ENCODE measurements at places on chromosomes 3 and 15. TPM values are rescaled to one million over a fixed set of nuclear protein-coding genes. Genes with fewer than 3 reads are reported as not detected.

SLC4A7 gene
- total RNA-seq: 51.6 TPM

VEPH1 gene
- total RNA-seq: 62.3 TPM

CCR2 gene
- total RNA-seq: not detected

DLL4 gene
- total RNA-seq: not detected

SYNPR gene
- not detected for total RNA-seq

POLG gene
- 33.1 TPM for total RNA-seq

SPRED1 gene
- 40.1 TPM for total RNA-seq

DNAH12 gene
- 0.05 TPM for total RNA-seq

ISLR gene
- total RNA-seq: 6.3 TPM

SLC9A9 gene
- total RNA-seq: not detected

SLITRK3 gene
- total RNA-seq: not detected

GRCh38 chr3:184333190-184333589, 4.2 kb upstream of the FAM131A start:
- no peak for DNase-seq

- peak; percentile 46 for DNase-seq
Measured at GRCh38 chr3:156865732-156866131, 39.6 kb downstream of the LEKR1 start.

DNA sequence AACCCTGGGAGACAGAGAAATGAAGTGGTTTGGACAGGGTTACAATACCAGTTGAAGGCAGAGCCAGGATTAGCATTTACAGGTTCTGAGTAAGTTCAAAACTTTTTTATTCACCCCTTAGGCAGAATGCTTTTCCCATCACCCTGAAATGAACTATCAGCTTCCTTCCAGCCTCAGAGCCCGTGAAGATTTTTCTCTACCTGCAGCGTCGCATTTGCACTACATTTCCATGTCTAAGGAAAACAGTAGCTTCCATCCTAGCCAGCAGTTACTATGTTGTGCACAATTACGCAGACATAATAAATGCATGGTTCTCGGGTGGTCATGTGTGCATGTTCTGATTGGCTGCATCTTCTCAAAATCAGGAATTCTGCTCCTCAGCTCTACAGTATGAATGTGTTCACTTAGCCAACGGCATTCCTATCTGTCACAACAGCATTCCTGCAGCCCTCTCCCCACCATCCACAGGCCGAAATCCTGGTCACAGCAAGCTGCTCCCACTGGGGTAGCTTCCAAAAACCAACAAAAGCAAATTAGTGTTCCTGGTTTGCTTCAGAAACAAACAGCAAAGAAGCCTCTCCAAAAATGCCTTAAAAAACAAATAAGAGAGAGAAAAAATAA, 510.8 kb upstream of the SEMA6D start:
- DNase-seq: no peak

DNA sequence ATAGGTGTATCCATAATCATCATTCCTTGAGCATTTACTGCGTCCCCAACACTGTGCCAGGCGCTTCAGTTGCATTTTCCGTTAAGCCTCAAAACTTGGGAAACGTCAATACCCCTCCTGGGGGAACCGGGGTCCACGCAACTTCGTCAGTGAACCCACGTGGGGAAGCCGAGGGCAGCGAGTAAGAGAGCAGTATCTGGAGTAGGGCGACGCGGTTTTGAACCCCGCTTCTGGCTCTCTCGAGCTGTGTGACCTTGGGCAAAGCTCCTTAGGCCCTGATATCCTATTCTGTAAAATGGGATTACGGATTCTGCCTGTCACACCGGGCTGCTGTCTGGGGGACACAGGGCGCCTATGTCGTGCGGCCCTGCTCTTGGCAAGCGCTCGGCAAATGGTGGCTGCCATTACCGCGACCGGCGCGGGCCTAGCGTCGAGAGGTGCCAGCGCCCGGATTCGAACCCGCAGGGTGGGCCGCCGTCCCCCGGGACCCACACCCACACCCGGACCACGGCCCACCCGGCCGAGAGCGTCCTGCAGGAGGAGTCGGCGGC, 590 bp downstream of the POLG start:
- DNase-seq: no peak

- DNase-seq: no peak
Measured at GRCh38 chr3:12884790-12885582, 43.6 kb upstream of the RPL32 start.

GRCh38 chr3:87361956-87362355, 85.6 kb upstream of the POU1F1 start:
- no peak for DNase-seq

- DNase-seq: no peak
Measured at GRCh38 chr3:148203297-148204010, 494.2 kb upstream of the AGTR1 start.

DNA sequence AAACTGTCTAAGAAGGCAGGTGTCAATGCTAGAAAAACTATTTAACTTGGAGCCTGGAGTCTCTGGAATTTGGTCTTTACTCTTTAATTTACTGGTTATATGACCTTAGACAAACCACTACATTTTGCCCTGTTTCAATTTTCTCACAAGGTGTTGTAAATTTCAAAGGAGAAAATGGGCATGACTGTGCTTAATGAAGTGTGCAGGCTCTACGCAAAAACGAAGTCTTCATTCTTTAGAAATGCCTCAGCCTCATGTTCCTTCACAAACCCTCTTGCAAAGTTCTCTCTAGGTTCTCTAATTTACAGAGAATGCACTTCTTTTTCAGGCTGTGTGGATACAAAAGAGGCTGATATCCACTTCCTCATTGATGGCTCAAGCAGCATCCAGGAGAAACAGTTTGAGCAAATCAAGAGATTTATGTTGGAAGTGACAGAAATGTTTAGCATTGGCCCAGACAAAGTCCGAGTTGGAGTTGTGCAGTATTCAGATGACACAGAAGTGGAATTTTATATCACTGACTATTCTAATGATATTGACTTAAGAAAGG, 39.1 kb downstream of the COL6A5 start:
- DNase-seq: no peak

DNA sequence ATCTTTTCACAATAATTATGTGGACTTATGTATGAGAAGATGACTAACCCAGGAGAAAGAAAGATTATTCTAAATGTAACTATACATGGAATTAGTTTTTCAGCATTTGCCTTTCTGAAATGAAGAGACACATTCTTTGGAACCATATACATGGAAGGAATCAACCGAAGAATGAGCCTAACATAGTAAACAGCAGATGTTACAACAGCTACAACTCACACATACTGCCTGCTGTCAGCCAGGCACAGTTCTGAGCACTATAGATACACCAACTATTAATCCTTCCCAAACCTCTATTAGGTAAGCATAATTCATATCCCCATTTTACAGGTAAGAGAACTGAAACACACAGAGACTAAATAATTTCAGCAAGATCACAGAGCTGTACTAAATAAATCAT, 840.0 kb downstream of the ROBO1 start:
- DNase-seq: no peak

- DNase-seq: no peak
Measured at GRCh38 chr15:25797511-25797935, 65.6 kb downstream of the ATP10A start.

DNA sequence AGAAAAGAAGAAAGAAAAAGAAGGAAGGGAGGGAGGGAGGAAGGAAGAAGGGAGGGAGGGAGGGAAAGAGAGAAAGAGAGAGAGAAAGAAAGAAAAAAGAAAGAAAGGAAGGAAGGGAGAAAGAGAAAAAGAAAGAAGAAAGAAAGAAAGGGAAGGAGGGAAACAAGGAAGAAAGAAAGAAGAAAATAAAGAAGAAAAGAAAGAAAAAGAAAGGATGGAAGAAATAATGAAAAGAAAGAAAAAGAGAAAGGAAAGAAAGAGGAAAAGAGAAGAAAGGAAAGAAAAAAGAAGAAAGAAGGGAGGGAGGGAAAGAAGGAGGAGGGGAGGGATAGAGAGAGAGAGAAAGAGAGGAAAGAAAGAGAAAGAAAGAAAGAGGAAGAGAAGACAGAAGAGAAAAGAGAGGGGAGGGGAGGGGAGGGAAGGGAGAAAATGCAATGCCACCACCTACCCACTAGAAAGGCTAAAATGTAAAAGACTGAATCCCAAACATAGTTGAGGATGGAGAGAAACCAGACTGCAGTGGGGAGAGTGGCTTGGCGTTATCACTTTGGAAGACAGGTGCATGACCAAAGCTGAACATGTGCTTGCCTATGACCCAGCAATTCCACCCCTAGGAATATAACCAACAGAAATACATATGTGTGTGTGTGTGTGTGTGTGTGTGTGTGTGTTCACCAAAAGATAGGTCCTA, 66.9 kb upstream of the KLF13 start:
- no peak for DNase-seq

DNA sequence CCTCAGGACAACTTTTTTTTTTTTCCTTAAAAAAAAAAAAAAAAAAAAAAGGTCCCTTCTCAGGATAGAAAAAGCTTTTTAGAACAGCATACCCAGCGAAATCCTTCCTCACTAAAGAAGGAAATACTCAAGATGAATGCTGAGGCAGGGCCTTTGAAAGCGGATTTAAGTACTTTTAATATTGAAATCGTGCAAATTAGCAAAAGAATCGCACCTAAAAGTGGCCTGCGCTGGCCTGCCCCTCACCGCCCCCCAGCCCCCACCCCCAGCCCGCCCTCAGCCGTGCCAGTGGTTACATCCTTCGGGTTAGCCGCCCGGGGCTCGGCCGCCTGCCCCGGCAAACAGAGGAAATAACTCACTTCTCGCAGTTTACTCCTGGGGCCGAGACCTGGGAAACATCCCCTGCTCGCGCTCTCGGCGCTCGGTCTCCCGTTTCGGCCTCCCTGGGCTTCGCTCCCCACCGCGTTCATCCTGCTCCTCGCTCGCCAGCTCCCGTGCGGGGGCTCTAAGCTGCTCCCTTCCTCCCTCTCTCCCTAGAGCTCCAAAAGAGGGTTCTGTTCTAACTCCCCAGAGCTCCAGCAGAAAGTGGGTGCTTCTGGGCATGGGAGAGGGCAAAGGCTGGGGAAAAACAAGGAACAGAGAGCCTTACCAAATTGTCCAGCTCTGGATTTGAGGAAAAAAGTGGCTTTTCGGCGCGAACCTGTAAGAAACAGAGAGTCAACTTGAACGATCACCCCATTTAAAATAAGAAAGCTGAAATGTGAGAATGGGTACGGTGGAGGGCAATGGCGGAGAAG, 5.2 kb downstream of the MEIS2 start:
- DNase-seq: no peak

GRCh38 chr3:46707601-46708011, 6.4 kb downstream of the TMIE start:
- DNase-seq: no peak

GRCh38 chr15:40807888-40808461, 702 bp upstream of the DNAJC17 start:
- DNase-seq: peak; percentile 25

- DNase-seq: no peak
Measured at GRCh38 chr3:96101006-96101560, 713.3 kb upstream of the EPHA6 start.

DNA sequence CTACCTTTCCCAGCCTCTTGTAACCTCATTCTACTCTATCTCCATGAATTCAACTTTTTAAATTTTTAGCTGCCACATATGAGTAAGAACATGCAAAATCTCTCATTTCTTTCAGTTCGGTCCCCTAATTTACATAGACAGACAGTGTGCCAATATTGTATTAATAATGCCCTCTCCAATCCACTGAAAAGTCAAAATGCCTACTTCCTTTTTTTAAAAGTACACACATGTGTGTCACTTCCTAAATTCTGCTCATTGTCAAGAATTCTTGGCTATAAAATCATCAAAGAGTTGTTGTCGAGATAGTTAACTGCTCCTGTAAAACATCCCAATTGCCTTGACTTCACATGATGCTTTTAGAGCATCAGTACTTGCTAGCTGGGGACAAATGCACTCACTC, 84.2 kb upstream of the IL12A start:
- DNase-seq: no peak

GRCh38 chr3:81307221-81307620, 454.2 kb downstream of the GBE1 start:
- DNase-seq: no peak

DNA sequence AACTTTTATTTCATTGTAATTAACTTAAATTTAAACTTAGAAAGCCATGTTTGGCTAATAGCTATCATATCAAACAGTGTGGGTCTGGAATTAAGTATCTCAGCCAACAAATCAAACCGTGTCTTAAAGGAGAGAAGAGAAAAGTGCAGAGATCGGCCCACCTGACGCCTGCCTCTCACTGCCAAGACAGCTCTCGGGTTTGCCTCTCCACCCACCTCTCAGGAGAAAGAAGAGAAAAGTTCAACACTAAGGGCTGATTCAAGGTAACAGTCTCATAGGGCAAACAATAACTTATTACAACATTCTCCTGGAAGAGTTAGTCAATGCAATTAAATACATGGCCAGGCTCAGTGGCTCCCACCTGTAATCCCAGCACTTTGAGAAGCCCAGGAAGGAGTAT, 64.8 kb upstream of the PRR20G start:
- DNase-seq: no peak

GRCh38 chr3:25665315-25666280, 891 bp upstream of the TOP2B start:
- peak; percentile 12 for DNase-seq

Measured in HFFc6 (cell line).